ENCODE measurements at places on chromosomes 16 and 17.

DNA sequence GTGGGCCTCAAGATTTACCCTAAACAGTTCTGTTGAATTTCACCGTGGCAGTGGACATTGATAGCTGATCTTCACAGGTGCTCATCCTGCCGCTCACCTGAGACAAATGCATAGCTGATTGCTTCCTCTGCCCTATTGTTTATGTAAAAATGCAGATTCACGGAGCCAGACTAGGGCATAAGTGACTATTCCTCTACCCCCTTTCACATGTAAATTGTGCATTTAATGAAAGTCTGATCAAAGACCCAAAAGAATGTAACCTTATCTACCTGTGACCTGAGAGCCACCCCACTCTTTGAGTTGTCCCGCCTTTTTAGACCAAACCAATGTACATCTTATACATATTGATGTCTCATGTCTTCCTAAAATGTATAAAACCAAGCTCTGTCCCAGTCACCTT is 312.4 kb upstream of the CDH5 start:
- no peak for DNase-seq

GRCh38 chr17:57477522-57478362 is 221.4 kb downstream of the MSI2 start:
- no peak for DNase-seq

DNA sequence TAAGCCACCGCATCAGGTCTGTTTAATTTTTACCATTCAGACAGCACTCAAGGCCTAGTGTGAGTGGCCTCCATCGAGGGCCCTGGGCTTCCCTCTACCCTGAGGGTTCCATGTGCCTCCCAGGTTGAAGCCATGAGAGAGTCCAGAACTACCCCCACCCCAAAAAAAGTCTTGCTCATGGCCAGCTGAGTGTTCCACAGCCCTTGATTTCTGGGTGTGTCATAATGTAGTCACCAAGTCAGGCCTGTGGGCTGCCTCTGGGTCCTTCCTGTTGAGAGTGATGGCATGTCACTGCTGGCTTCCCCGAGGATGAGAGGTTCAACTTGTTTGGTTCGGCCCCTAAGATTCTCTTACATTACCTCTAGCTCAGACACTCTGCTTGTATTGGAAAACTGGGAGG is 100.6 kb downstream of the PITPNC1 start:
- peak; percentile 47 for DNase-seq

DNA sequence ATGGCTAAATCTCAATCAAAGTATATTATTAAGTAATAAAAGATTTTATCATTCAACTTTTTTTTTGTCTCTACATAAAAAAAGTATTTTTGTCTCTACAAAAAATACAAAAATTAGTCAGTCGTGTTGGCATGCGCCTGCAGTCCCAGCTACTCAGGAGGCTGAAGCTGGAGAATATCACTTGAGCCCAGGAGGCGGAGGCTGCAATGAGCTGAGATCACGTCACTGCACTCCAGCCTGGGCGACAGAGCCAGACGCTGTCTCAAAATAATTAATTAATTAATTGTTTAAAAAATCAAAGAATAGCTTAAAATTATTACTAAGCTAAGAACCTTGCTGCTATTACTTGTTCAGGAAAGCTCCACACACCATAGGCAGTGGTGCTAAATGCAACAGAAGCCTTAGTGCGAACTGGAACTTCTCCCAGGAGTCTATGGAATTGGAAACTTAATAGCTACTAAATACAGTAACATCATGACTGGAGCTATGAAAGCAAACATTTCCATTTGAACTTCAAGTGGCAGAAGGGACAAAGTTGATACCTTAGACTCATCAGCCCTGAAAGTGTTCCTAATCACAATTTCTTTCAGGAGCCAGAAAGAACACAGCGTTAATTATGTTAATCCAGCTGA is 22.6 kb downstream of the ADCY9 start:
- no peak for DNase-seq

DNA sequence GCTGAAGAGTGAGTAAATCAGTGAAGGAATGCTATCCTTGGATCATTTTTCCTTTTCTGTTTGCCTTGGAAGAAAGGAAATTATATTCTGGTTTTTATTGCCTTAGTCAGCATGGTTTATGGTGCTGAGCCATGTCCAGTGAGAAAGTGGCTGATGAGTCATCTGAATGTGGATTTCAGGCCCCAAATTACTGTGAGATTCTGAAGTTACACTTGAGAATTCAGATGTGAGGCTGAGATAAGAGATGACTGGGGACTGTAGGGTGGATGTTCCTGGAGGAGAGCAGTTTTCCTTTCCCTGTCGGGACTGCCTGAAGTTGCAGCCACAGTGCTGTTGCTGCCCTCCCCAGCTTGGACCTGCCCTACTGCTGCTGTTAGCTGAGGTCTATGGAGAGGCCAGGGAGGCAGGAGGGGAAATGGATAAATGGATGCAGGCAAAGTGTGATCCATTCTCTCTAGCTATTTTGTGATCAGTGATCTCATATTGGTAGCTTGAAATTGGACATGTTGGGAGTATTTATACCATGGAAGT is 4.2 kb upstream of the MAP3K14 start:
- peak; percentile 99 for DNase-seq

GRCh38 chr16:57541754-57542435 is 548 bp upstream of the ADGRG5 start:
- DNase-seq = no peak

DNA sequence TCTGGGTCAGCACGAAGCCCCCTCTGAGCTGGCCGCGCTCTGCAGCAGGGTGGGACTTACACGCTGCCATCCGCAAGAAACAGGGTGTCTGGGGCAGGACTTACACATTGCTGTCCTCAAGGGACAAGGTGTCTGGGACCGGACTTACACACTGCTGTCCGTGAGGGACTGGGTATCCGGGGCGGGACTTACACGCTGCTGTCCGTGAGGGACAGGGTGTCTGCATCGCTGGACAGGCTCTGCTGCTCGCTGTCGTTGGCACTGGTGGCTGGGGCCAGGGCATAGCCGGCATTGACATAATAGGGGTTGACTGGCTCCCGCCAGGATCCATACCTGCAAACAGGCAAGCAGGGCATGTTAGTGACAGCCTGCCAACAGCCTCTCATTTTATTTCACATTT is 31.4 kb downstream of the PDIA2 start:
- no peak for DNase-seq

DNA sequence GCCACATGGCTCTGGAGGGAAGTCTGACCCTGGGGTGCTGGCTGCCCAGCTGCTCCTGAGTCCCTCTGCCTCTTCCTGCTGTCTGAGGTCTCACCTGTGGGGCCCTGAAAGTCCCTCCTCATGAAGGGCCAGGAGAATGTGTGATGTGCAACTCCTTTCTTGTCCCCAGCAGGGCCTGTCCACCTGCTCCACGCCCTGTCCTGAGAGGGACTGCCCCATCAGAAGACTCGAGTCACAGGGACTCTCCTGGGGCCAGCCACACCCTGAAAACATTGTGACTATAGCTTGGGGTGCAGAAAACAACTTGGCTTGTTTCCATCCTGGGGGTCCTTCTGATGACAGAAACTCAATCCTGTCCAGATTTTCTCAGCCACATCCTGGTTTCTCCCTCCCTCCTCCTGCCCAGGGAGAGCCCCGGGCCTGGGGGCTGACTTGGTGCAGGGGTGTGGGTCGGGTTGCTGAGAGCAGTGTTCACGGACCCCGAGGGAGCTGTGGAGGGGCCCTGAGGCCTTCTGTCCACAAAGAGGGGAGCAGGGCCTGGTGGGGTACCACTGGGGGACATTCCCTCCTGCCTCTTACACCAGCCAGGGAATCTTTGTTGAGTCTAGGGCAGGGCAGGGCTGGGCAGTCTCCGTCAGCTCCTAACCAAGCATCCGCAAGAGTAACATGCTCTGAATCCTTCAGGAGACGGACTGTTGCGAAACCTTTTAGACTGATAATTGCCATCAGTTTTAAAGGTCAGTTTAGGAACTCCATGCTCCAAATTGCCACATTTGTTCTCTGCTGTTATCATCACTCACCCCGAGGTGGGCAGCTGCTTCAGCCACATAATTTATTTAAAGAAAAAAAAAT is 45.9 kb downstream of the NT5M start:
- no peak for DNase-seq

GRCh38 chr17:35519906-35520442 is 17.5 kb downstream of the SLFN12L start:
- DNase-seq = no peak

DNA sequence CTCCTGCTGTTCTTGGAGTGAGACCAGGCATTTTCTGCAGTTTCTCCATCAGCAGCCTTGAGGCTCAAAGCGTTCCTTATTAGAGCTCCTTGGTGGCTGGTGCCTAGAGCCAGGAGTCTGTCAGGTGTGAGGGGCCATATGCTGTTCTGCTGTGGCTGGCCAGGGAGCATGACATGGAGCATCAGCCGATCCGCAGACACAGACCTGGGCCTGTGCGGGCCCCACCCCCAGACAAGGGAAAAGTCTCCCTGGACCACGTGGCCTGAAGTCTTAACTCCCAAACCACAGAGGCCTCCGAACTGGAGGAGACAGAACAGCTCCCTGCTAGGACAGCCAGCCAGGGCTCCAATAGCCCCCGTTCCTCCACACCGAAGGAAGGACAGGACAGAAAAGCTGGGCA is 162.7 kb upstream of the CIBAR2 start:
- DNase-seq = no peak

DNA sequence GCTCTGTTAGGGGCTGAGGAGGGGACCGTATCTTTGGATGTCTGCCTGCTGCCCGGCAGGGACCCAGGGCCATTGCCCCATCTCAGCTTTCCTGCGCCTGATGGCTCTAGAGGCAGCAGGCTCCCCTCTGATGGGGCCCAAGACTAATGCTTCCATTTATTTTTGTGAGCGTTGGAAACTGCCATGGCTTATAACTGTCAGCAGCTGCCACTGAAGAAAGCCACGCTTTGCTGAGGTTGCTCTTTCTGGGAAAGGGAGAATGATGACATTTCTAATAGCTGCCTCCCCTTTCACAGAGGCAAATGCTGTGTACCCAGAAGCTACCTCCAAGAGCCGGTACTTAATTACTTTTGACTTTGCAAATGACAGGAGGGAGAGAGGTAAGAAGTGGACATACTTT is 103.8 kb downstream of the HAPSTR1 start:
- DNase-seq = no peak

GRCh38 chr16:49867796-49868668 is 12.1 kb upstream of the ZNF423 start:
- DNase-seq = no peak

Data from A172 (cell line).